ENCODE measurements at places on chromosomes 7 and 10.

- no peak for DNase-seq
These were observed 52.2 kb downstream of the CUBN start for GRCh38 chr10:17077346-17077781.

GRCh38 chr10:13716081-13717071 lies 129.6 kb downstream of the PRPF18 start:
- DNase-seq, result no peak

- no peak for DNase-seq
These were observed 79.3 kb upstream of the NANOS1 start for GRCh38 chr10:118950190-118950680.

DNA sequence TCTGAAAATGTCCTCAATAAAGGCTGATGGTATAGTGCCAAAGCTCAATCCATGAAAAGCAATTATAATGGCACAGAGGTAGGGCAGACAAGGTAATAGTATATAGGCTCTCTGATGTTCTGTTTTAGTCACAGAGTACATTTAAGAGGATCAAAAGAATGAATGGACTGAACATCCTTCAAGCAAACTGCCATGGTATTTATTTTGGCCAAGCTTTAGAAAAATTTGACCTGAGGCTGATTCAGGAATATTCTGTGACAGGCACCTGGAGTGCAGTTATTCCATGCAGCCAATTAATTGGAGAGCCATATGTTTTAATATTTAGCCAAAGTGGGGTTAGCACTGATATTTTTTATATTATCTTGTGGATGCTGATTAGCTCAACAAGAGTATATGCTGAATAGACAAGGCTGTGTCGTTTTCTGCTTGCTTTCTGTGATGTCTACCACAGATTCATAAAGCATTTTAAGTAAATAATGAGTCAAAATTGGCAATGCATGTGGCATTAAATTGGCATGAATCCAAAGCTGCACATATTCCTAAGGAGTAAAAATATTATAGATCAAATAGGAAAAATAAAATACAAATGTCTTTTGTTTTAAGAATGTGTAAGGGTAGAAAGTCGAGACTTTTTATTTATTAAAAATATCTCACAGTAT lies 177.4 kb downstream of the PCLO start:
- peak; percentile 95 for DNase-seq

DNA sequence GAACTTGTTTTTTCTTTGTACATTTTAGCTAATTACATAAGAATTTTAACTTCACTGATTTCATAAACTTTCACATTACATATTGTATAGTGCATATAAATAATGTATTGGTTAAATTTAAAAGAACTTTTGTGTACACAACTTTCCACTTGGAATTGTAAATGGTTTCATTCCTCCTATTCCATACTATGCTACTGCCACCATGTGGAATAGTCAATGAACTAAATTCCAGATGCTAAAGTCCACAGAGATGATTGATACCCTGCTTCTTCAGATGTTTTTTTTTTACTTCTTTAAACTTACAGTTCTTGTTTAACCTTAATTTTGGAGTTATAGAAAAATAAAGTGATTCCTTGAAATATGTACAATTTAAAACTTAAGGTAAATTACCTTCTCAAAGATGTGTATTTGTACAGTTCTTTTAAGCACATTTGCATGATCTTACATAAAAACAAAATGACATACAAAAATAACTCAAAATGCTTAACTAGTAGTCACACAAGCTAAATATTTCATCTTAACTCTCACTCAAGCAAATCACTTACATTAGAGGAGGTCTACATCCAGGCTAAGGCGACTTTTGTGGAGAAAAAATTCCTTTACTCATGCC lies 247.6 kb upstream of the HGF start:
- DNase-seq, result peak; percentile 25

Measured in cerebellar cortex (tissue), 1 donor.